GM04504 (cell line): ENCODE measurements at places on chromosomes 5 and 9.

DNA sequence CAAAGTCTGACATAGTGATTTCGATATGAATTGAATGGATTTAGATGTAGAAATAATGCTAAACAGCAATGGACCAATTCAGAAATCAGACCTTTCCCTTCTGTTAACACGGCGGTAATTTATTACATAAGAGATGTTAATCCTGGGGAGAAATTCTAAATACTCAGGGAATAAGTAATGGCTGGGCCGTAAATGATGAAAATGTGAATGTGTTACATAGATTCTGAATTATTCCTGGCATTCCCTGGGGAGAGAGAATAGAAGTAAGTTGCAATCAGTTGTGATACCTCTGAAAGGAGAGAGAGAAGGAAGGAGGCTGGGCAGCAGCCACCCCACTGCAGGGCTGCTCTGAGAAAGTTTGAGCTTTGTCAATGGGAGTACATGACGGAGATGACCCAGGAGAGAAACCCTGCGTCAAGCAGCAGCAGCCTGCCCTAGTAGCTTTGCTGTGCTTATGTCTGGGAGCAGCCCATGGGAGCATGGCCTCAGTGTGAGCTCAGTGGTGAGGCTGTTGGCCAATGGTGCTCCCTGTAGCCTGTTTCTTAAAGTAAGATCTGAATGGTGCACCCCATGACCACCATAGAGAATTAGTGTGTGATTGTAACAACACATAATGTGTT, 420.1 kb downstream of the MTRR start:
- DNase-seq, result no peak

DNA sequence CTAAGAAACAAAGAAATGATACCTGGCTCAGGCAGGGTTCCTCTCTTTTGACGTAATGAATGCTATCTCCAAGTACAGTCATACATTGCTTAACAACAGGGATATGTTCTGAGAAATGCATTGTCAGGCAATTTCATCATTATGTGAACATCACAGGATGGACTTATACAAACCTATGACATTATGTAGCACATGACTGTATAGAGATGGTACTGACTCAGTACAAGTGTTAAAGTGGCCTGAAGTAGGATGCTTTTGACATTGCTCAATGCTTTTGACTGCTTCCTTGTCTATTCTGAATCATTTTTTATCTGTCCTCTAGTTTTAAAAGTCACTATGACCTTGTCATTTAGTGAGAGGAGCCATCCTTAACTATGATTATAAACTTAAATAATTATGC, 147.6 kb downstream of the NR2F1-AS1 start:
- peak; percentile 22 for DNase-seq

DNA sequence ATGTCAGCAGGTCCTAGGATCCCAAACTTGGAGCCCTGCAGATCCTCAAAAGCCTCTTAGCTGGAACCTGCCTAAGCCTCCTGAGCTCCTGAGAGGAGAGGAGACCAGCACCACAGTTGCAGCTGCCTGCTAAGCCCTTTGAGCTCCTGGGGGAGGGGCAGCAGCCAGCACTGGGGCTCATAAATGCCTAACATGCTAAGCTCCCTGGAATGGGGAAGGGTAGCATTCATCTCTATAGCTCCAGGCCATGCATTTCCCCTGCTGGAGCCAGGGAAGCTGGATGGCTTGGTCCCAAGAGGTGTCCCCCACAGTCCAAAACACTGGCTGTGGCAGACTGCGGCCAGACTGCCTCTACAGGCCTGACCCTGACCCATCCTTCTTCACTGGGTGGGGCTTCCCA, 182.7 kb downstream of the KCNN2 start:
- no peak for DNase-seq

- no peak for DNase-seq
Observed at GRCh38 chr5:104751969-104752368, 1189.4 kb upstream of the NUDT12 start.

DNA sequence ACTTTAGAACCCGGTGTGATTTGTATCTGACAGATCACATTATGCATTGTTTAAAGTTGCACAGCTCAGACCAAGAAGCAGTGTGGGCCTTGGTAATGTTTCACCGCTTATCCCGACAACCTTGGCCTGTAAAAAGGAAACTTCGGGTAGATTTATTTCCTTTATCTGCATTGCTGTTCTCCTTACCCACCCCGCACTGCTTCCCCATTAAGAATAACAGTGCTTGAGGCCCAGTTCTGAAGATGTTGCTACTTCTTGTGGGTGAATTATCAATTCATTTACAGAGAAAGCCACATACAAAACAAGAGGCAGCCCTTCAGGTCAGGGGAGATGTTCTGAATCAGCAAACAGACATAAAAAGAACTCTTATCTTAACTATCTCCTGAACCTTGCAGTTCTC, 8.4 kb downstream of the SMARCA2 start:
- no peak for DNase-seq
